NCI-H510A (cell line): ENCODE measurements at places on chromosomes 4 and X.
A peak's percentile ranks its signal among the peaks of the same experiment; 100 is the strongest.

GRCh38 chr4:16835597-16836247, 62.7 kb downstream of the LDB2 start:
- no peak for DNase-seq

GRCh38 chr4:6278801-6279197, 9.1 kb downstream of the WFS1 start:
- DNase-seq, result no peak

GRCh38 chr4:58602731-58603359, 1492.7 kb upstream of the IGFBP7 start:
- no peak for DNase-seq

DNA sequence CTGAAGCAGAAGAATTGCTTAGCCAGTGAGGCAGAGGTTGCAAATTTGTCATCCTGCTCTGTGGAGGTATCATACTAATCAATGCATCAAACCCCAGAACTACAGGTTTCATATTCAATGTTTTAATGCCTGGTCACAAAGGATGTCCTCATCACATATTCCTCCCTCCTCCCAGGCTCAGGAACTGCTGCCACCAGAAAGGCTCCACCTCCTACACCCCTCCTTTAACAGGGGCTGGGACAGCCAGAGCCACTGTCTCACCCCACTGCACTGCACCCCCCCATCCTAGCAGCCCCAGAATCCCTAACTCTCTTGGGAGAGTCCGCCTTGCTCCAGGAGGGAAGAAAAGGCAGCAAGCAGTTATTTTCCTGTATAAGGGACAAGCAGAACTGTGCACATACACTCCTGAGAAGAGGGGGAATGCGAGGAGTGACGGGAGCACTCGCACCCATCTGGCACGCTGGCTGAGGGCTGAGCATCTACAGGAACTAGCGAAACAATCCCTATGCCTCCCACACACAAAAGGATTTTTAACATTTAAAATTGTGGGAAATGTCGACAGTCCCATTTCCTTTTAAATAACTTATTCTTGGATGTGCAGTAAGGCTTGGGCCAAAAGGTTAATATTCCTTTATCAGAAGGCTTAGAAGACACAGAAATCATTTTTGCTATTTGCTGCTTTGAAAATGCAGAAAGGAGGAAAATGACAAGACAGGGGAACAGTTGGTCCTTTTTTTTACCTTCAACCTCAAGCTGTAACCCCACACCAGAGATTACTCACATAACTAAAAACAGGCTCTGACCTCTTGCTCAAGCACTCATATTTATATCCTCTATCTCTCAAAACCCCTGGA, 27.8 kb downstream of the CD99L2 start:
- no peak for DNase-seq

- DNase-seq, result peak; percentile 11
Measured at GRCh38 chrX:54494989-54495813, 833 bp downstream of the FGD1 start.

- no peak for DNase-seq
Measured at GRCh38 chr4:57091657-57092162, 18.5 kb downstream of the IGFBP7 start.

GRCh38 chr4:186820391-186820891, 96.8 kb upstream of the FAT1 start:
- no peak for DNase-seq

GRCh38 chrX:7641141-7641540, 201.8 kb upstream of the VCX start:
- DNase-seq, result no peak

DNA sequence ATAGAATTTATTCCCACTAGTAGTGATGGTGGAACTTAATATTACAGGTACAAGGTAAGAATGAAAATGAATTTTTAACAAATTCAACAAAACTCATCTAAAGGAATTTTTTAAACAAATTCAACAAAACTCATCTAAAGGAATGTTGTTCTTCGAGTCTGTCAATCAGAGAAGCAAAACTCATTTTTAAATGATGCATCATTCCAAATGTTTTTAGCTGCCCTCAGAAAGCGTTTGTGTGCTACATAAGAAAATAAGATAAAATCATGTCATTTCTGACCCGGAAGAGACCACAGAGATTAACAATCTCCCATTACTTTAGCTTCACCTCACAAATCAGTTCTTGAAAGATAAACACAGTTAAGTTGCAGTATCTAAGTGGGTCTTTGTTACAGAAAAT, 129.4 kb downstream of the REELD1 start:
- DNase-seq, result no peak

GRCh38 chr4:150108691-150109090, 30.4 kb downstream of the DCLK2 start:
- no peak for DNase-seq

DNA sequence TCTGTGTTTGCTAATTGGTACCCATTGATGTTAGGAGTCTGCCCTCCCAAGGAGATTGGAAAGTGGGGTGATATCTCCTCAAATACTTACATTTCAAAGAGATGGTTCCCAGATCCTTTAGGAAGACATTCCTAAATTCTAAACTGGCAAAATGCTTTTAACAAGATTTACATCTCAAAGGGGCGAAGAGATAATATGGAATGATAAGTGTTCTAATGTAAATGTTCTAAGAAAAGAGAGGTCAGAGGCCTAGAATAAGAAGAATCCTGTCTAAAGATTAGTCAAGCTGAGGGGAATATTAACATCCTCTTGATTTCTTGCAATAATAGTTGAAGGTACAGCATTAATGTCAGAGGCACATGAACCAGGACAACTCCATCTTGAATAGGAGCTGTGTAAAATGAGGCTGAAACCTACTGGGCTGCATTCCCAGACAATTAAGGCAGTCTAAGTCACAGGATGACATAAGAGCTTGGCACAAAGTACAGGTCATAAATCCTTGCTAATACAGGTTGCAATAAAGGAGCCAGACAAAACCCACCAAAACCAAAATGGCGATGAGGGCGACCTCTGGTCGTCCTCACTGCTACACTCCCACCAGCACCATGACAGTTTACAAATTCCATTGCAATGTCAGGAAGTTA, 2248.1 kb downstream of the ARAP2 start:
- no peak for DNase-seq

- DNase-seq, result no peak
Measured at GRCh38 chr4:59200992-59201391, 1999.1 kb upstream of the ADGRL3 start.

GRCh38 chr4:154623995-154624394, 11.5 kb upstream of the FGG start:
- no peak for DNase-seq

DNA sequence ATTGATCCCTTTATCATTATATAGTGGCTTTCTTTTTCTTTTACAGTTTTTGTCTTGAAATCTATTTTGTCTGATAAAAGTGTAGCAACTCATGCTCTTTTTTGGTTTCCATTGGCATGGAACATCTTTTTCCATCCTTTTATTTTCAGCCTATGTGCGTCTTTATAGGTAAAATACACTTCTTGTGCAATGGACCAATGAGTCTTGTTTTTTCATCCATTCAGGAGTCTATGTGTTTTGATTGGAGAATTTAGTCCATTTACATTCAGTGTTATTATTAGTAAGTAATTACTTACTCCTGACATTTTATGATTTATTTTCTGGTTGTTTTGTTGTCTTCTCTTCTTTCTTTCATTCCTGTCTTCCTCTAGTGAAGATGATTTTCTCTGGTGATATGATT, 66.4 kb upstream of the IL2 start:
- no peak for DNase-seq

GRCh38 chrX:2516623-2517022, 15.8 kb upstream of the DHRSX start:
- DNase-seq, result no peak

DNA sequence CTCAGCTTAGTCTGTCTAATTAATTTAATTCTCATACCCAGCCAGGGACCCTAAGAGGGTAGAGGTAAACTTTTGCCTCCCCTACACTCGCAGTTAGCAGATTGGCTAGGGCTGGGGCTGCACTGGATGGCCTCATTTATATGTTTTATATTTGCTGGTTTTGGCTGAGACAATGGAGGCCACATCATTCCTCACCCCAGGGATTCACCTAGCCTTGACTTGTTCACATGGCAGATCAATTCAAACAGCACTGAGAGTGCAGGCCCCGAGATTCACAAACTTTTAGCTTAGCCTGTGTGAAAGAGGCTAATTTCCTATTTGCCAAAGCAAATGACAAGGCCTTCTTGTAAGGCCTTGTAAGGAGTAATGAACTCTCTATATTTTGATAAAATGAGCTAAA, 844.4 kb downstream of the ARAP2 start:
- DNase-seq, result no peak

DNA sequence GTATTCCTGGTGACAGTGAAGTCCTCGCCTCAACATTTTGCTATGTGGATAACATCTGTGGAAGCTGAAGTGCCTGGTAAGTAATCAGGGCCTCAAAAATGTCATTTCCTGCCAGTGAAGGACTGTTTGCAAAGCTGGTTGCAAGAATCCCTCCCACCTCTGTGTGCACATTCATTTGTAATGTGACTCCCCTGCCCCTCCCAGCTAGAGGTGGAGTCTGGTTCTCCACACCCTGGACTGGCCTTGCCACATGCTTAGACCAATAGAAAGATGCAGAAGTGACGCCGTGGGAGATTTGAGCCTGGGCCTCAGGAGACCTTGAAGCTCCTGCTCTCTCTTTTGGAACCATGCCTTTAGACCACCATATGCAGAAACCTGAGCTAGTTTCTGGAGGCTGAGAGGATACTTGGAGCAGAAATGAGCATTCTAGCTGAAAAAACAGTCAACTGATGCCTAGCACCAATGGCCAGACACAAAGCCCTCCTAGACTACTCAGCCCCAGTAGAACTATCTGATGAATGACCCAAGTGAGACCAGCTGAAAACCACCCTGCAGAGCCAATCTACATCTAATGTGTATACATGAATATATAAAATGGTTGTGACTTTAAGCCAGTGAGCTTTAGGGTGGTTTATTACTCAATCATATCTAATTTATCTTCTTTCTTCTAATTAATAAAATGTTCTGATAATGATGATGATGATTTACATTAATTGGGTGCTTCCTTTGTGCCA, 47.8 kb upstream of the CRMP1 start:
- DNase-seq, result peak; percentile 94

GRCh38 chr4:54367059-54367458, 138.0 kb downstream of the PDGFRA start:
- no peak for DNase-seq

GRCh38 chr4:113750296-113750695, 11.2 kb downstream of the CAMK2D start:
- no peak for DNase-seq

- DNase-seq, result no peak
Measured at GRCh38 chrX:119190831-119191230, 45.3 kb upstream of the PGRMC1 start.

GRCh38 chr4:52051213-52051614, at the start of gene SPATA18:
Gene SPATA18 (plus strand): TSS chr4:52051304. CDS start chr4:52051705, 401 bp downstream.
- DNase-seq, result no peak

GRCh38 chr4:159266981-159267868, 164.3 kb downstream of the RAPGEF2 start:
- DNase-seq, result no peak

GRCh38 chrX:31845003-31845402, 773.2 kb upstream of the FTHL17 start:
- DNase-seq, result no peak

DNA sequence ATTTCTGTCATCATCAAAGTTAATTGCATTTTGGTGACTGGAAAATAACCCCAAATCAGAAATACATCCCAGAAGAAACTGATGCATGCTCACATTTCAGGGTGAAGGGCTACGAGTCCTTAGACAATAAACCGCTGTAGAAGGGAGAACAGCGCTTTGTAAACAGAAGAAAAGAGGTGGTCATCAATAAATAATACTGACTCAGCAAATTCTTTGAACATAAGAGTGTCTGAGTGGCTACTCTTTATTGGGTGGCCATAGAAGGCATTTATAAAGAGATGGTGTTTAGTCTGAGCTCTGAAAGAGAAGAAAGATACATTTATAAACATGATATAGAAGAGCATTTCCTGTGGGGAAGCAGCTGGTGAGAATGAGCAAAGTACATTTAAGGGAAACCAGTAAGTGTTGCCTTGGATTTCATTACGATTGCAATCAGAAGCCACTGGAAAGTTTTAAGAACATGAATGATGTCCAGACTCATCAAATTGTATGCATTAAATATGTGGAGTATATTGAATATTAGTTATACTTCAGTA, 246.9 kb upstream of the GIMD1 start:
- no peak for DNase-seq

DNA sequence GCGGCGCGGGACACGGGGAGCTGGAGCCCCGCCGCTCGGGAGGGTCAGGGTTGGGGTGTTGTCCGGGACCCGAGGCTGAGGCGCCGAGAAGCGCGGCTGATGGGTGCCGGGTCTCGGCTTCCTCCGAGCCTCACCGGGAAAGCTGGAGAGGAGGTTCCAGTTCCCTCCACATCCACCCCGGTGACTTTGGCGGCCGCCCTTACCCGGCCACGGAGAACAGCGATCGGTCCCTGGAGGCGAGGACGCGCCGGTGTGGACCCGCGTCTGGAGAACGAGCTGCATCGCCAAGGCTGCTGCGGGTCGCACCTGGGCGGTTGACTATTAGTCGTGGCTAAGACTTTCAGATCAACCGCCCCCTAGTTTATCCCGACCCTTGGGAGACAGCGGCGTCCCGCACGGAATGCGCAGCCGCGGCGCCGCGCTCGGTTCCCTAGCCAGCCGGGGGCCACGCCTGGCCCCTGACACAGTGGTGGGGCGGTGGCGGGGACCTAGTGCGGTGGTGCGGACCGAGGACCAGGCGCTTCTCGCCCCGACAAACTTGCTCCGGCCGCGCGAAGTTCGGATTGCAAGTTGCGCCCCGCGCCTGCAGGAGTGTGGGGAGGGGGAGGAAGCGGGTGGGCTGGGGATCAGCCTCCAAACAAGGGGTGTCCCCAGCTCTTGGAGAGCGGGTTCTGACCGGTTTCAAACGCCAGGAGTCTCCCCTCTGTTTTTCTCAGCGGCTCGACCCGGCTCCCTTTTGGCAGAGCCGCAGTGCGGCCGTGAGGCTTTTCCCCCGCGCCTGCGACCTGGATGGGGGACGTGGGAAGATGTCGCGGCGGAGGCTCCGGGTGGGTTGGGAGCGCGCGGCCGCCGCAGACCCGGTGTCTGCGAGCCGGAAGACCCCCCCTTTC, 568 bp downstream of the FHDC1 start:
- peak; percentile 18 for DNase-seq

- DNase-seq, result peak; percentile 65
Measured at GRCh38 chrX:13647709-13648212, 5.2 kb upstream of the TCEANC start.

GRCh38 chr4:159212675-159213293, 109.9 kb downstream of the RAPGEF2 start:
- no peak for DNase-seq

GRCh38 chr4:682490-683172, 6.3 kb downstream of the SLC49A3 start:
- no peak for DNase-seq

DNA sequence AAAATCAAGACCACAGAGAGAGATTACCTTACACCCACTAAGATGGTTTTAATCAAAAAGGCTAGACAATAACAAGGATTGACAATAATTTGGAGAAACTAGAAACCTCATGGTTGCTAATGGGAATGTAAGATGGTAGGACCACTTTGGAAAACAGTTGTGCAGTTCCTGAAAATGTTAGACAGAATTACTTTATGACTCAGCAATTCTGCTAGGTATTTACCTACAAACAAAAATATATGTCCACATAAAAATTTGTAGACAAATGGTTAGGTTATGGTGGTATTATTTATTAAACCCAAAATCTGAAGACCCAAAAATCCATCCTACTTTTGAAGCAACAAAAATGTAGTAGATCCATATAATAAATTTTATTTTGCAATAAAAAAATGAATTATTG, 1027.0 kb upstream of the ADGRL3 start:
- no peak for DNase-seq

- DNase-seq, result no peak
Measured at GRCh38 chrX:150577174-150577573, 8.8 kb downstream of the MTM1 start.
